T follicular helper cell (primary cell): ENCODE measurements at places on chromosomes 3 and 15.

- DNase-seq: no peak
These were observed 46.9 kb downstream of the KBTBD12 start for GRCh38 chr3:127961963-127962362.

DNA sequence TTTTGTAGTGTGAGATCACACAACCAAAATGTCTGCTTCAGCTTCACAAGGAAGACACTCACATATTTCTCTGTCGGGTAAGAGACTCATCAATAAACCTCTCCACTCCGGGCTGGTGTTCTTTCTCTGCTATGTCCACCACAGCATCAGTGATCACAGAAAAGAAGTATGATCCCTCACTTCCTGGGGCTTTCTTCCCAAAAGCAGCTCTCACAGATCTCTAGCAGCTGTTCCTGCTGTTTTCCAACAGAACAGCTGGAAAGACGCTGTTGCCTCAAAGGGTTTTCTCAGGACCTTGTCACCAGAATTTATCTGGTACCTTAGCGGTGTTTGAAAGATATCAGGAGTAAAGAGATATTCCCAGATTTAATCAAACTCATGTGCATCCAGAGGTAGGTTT lies 46.4 kb downstream of the GATM start:
- DNase-seq: no peak

DNA sequence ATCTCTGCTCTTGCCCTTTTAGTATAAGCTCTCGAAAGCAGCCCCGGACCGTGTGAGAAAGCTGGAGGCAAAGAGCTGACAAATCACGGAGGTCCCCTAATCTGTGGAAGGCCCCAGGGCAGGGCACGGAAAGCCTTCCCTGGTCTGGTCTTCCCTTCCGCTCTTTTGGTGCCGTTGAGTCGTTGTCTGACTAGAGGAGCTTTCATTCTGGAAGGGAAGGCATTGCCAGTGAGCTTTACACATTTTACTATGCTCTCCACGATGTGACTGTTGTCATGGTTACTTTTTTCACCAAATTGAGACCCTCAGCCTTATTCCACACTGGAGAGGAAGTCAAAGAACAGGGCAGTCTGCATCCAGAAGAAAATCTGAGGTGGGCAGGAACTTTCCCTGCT lies 71.7 kb downstream of the CYP19A1 start:
- no peak for DNase-seq

GRCh38 chr15:40249477-40250303 lies 10.8 kb downstream of the PAK6 start:
- DNase-seq: no peak

DNA sequence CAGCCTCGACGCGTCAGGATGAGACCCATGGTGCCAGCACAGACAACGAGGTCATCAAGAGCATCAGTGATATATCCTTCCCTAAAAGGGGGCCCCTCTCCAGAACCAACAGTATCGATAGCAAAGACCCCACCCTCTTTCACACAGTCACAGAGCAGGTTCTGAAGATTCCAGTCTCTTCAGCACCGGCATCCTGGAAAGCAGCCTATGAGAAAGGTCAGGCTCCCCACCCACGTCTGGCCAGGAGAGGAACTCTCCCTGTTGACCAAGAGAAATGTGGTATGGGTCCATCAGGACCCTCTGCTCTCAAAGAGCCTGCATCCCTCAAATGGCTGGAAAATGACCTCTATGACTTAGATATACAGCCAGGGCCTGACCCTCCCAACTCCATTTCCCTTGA lies 11.6 kb downstream of the ANKRD34C start:
- no peak for DNase-seq

DNA sequence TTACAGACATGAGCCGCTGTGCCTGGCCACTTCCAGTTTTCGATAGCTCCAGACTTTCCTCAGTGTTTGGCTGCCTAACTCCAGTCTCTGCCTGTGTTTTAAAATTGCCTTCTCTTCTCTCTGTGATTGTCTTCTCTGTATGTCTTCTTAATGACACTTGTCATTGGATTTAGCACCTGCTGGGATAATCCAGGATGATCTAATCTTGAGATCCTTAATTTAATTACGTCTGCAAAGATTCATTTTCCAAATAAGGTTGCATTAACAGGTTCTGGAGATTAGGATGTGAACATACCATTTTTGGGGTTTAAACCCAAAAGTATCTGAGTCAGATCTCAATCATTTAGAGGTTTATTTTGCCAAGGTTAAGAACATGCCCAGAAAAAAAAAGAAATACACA lies 222.2 kb upstream of the PDZRN3 start:
- DNase-seq: no peak

- no peak for DNase-seq
These were observed 3.2 kb downstream of the IMPDH2 start for GRCh38 chr3:49025793-49026520.

DNA sequence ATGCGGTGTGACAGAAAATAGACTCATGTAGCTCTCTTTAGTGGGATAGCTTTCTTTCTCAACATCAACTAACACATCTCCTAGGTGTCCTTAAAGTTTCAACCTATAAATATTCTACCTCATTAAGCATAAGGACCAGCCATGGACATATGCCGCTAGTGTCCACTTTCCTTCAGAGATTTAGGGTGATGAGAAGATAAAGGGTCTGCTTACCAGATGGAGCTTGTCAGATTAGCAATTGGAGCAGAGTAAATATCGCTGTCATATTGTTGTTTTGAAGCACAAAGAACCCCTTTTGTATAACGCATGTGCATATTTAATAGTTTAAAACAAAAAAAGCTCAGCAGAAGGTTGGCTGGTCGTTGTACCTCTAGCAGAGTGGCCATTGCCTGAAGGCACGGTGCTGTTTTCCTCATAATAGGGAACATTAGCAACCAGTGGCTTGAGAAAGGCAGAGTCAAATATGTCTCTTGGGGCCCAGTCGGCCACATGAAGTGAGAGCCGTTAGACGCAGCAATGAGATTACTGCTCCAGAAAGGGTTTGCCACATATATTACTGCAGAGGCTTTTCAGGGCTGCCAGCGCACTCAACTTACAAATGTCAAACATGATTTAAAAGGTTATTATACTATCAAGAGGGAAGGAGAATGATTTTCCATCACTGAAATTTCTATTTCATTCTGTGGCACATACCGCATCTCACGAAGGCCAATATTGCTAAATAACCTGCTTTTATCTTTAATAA lies 264.2 kb downstream of the ROBO2 start:
- no peak for DNase-seq
